ENCODE measurements at places on chromosomes 2 and 18.

GRCh38 chr18:80009661-80010550, 21.5 kb upstream of the TXNL4A start:
- DNase-seq, result peak; percentile 88

DNA sequence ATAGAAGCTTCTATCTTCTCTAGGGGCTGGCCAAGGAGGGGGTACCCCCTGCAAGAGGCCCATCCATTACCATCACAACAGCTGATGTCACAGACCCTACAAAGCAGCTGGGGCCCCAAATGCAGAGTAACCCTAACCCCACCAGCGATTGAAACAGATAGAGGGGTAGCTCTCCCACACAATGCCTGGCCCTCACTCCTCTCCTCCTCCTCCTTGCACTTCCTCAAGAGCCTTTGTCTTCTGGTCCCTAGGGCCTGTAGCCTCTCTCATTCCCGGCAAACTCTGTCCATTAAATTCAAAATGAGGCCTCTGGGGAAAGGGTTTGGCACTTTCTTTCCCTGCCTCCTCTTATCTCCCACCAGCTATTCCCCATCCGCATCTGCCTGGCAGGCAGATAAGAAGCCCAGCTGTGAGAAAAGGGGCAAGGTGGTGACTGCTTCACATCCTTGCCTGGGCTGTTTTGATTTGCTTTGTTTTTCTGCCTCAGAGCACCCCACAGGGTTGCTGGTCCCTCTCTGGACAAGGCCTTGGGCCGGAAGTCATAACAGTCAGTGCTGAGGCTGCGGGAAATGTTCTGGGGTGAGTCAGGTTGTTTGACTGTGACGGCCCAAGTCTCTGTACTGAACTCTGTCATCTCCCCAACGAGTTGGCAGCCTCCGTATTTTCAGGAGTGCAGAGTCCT, 26.1 kb upstream of the CYP26B1 start:
- no peak for DNase-seq

- DNase-seq, result no peak
Observed at GRCh38 chr18:22813648-22814328, 119.3 kb upstream of the RBBP8 start.

GRCh38 chr2:43370146-43370545, 143.7 kb upstream of the ZFP36L2 start:
- DNase-seq, result no peak

GRCh38 chr2:4077017-4077416, 373.6 kb downstream of the DCDC2C start:
- DNase-seq, result no peak

GRCh38 chr2:60247471-60247870, 306.0 kb downstream of the BCL11A start:
- DNase-seq, result no peak

Data from coronary artery (tissue), 2 donors.